ENCODE measurements at places on chromosomes 11 and 22.

- no peak for DNase-seq
These were observed 327.5 kb upstream of the TENM4 start for GRCh38 chr11:79768343-79768742.

DNA sequence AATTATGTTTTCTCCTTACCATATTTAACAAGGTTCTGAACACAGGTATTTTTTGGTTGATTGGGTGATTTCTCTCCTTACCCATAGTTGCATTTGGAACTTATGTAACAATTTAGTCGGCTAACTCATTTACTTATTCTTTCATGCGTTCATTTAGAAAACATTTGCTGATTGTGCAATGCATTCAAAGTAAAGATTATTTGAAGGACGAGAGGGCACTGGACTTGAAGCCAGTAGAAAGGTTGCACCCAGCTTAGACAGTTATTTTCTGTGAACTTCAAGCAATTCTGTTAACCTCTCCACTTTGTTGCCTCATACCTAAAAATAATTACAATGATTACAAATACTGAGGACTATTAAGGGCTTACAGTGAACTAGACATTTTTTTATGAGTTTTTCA lies 769.6 kb downstream of the LRRC4C start:
- DNase-seq: no peak

DNA sequence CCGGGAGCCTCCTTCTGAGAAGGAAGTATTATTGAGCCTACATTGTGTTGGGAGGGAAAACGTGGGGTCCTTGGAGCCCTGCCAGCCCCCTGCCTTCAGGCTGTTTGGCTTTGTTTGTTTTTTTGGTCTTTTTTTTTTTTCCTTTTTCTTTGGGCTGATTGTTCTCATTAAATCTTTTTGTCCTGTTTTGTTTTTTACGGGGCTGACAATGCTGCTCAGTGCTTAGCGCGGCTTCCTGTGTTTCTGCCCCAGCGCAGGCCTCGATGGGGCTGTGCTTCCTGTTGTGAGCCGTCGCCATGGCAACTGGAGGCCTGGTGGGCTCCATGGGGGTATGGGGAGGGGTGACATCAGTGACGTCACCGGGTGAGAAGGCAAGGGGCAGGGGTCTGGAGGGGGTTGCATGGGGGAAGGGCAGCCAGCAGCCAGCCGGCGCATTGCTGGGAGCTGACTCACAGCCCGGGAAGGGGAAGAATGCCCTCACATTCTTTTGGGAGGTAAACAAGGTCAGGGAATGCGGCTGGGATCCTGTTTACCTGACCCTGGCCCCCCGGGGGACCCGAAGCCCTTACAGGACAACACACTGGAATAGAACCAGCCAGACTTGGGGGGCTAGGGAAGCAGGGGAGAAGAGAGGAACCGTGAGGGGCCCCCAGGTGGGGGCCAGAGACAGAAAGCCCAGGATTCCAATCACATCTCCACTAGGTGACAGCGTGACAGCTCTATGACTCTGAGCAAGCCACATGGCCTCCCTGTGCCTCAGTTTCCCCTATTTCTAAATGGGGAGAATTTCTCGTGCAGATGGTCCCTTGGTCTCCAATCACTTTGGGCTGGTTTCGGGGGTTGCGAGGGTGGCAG lies 22.2 kb upstream of the CBX7 start:
- DNase-seq: peak; percentile 92

GRCh38 chr22:31757265-31757664 lies 3.4 kb downstream of the DEPDC5 start:
- no peak for DNase-seq

DNA sequence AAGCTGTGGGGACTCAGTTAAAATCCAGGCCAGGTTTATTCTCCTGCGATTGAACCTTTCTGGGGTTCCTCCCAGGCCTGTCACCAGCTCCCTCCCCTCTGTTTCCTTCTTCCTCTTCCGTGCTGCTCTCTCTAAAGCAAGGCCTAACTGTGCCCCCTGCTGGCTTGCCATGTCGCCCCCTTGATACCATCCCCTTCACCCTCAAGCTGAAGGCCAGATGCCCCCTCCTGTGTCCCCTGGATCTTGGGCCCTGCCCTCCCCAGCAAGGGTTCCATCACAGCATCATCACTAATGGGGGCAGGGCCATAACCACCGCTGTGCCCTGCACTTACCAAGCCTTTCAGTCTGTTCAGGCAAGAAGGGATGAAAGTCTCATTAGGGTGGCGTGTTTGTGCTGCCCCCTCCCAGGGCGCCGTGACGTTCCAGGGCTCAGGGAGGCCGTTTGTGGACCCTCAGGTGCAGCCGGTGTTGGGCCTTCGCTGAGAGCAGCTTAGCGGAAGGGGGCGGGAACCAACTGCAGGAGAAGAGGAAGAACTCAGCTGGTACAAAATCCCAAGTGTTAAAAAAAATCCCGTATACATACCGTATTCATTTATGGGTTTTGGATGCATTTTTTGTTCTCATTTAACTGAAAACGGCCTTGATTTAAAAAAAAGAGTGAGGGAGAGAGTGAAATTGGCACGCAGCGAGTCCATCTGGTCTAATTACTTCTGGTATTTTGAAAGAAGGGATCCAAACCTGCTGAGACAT lies 69.9 kb downstream of the MPPED1 start:
- no peak for DNase-seq

- DNase-seq: no peak
These were observed 349.4 kb downstream of the FAM181B start for GRCh38 chr11:82384308-82384707.

DNA sequence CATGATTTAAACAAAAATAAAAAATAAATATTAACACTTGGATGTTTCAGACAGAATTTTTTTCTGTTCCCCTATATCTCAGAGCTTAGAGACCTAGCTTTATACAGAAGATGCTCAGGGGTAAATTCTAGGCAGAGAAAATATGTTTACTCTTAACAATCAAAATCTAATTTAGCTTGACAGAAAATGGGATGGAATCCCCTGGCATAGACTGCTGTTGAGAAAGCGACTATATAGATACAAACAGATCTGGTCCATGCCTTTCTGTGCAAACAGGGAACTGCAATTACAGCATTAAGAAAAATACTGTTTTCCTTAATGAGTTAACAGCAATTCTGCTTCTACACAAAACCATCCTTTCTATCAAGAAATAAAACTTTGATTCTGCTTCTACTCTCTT lies 14.6 kb downstream of the SIAE start:
- DNase-seq: no peak

DNA sequence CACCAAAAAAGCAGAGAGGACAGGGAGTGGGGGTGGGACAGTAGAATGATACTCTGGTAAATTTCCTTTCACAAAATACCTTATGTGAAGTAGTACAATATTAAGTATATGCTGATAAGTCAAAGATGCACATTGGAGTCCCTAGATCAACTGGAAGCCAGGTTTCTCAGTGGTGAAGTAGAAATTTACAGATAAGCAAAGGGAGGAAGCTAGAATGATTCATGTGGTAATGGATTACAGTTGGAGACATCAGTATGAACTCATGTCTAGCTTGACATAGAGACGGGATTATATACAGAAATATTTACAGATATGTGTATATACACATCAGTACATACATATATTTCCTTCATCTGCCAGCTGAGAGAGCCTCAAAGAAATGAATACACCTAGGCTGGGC lies 21.5 kb downstream of the PLEKHB1 start:
- DNase-seq: no peak

- DNase-seq: no peak
These were observed 24.6 kb downstream of the COA4 start for GRCh38 chr11:73852049-73852448.

- DNase-seq: no peak
These were observed at the start of gene RTN4RL2 for GRCh38 chr11:57460022-57460757. Gene RTN4RL2, plus strand, starts transcription at chr11:57460528. Its CDS starts 338 bp downstream, at chr11:57460866.

- DNase-seq: no peak
These were observed 68.5 kb downstream of the SHANK2 start for GRCh38 chr11:71183878-71184277.

DNA sequence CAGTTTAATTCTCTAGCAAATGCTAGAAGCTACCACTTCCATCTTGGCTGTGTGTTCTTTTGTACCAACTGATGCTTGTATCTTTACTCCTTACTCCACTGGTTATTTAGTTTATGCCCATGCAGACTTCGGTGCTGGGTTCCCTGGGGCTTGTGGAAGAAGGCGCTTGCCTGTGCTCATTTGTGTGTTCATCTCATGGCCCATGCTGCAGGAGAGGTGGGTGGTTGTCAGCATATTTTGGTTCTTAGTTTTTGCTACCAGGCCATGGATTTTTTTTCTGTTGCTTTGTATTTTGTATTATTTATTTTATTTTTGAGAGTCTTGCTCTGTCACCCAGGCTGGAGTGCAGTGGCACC lies 22.4 kb downstream of the MICAL2 start:
- no peak for DNase-seq

GRCh38 chr11:5258543-5259262 lies 4.1 kb upstream of the HBG2 start:
- DNase-seq: no peak

GRCh38 chr22:45334068-45334467 lies 24.3 kb downstream of the FAM118A start:
- no peak for DNase-seq

GRCh38 chr11:41508121-41508520 lies 48.7 kb upstream of the LRRC4C start:
- no peak for DNase-seq

GRCh38 chr22:40482391-40482790 lies 112.0 kb downstream of the SGSM3 start:
- peak; percentile 27 for DNase-seq

All from PC-9 (cell line).